Activated T-cell treated with anti-CD3 and anti-CD28 coated beads for 4 hours (primary cell): ENCODE measurements at places on chromosomes 12 and 14.

DNA sequence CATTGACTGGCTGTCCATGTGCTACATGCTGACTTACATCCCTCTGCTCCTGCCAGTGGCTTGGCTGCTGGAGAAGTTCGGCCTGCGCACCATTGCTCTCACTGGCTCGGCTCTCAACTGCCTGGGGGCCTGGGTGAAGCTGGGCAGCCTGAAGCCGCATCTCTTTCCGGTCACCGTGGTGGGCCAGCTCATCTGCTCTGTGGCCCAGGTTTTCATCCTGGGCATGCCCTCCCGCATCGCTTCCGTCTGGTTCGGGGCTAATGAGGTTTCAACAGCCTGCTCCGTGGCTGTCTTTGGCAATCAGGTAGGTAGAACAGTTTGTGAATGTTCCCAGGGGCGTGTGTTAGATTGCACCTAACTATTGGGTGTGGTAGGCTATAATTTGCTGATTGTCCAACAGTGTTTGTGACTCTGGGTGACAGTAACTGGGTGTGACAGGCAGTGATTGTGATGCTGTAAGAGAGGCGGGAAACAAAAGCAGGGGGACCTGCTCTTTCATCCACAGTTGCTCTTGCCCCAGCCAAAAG lies 981 bp downstream of the FLVCR2 start:
- no peak for DNase-seq

DNA sequence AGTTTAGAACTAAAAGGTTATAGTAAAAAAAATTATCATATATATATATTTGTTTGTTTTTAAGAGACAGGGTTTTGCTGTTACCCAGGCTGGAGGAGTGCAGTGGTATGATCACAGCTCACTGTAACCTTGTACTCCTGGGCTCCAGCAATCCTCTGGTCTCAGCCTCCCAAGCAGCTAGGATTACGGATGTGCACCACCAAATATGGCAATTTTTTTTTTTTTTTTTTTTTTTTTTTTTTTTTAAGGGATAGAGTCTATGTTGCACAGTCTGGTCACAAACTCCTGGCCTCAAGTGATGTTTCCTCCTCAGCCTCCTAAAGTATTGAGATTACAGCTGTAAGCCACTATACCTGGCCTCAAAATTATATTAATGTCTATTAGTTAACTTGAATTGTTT lies 48.7 kb downstream of the PAPLN start:
- no peak for DNase-seq

DNA sequence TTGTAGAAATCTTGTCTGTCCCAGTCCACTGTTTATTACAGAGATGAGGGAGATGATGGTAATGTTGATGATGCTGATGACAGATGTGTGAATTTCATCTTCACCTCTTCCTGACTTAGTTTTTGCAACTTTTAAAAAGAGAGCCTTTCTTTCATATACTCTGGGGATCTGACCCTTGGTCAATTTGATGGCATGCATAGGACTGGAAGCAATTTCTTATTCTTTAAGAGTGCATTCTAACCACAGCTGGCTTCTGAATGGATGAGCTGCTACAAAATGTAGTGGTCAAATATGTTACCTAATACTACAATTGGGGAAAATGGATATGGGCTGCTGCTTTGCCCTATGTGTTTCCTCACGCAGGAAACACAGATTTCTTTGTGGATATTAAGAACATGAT lies 80.8 kb downstream of the MYRFL start:
- no peak for DNase-seq

DNA sequence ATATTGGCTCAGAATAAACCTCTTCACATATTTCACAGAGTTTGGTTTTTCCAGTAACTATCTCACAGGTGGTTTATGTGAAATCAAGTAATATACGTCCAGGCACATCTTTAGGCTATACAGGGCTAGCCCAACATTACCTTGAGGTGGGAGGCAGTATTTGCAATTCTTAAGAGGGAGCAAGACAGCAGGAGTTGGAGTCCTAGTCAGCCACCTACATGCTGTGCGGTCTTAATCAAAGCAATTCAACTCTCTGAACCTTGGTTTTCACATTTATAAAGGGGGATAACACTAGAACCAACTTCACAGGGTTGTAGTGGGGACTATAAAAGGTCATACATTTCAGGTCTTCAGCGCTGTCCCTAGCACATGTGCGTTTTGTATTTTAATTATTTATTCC lies 73.5 kb upstream of the FICD start:
- no peak for DNase-seq

DNA sequence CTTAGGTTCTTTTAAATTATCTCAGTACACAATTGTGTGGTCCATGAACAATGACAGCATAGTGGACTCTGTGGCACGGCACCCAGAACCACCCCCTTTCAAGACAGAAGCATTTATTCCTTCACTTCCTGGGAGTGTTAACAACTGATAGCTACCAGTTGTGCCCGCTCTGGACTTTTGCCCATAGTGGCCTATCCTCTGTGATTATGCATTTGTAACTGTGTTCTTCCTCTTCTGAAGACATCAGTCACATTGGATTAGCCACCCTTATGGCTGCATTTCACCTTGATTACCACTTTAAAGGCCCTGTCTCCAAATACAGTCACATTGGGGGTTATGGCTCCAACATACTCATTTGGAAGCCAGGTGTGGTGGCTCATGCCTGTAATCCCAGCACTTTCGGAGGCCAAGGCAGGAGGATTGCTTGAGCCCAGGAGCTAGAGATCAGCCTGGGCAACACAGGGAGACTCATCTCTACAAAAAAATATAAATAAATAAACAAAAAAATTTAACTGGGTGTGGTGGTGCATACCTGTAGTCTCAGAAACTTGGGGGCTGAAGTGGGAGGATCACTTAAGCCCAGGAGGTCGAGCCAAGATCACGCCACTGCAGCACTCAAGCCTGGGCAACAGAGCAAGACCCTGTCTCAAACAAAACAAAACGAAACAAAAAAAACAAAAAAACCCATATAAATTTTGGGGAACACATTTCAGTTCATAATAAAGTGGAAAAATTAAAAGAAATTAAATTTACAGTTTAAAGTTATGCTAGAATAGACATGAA lies 27.6 kb upstream of the PHC1 start:
- DNase-seq, result no peak

GRCh38 chr14:51929166-51929565 lies 60.2 kb upstream of the RTRAF start:
- no peak for DNase-seq
